ENCODE measurements at places on chromosomes 5 and 9.

DNA sequence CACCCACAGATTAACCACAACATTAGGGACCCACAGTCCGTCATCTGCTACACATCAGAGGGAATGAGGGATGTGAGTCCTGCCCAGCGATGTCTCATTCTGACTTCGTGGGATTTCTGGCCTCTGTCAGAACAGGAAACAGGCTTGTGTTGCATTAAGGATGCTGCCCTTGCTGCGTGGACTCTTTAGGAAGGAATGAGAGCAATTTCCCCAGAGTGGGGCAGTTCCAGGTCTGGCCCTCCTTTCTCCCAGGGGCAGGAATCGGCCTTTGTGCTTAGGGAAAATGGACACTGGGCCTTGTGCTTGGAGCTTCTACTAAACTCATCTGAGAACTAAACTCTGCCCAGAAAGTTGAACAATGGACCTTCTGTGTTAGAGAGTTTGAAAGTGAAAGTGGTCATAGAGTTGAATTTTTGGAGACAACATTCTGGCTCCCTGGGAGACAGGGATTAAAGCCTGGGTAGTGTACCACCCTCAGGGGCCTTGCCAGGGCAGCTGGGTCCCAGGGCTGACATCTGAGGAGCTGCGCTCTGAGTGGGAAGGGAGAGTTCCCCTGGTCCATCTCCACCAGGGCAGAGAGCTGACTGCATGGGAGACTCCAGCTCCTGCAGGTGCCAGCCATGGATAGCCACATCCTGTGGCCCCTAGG lies 37.8 kb upstream of the S1PR3 start:
- DNase-seq: no peak

DNA sequence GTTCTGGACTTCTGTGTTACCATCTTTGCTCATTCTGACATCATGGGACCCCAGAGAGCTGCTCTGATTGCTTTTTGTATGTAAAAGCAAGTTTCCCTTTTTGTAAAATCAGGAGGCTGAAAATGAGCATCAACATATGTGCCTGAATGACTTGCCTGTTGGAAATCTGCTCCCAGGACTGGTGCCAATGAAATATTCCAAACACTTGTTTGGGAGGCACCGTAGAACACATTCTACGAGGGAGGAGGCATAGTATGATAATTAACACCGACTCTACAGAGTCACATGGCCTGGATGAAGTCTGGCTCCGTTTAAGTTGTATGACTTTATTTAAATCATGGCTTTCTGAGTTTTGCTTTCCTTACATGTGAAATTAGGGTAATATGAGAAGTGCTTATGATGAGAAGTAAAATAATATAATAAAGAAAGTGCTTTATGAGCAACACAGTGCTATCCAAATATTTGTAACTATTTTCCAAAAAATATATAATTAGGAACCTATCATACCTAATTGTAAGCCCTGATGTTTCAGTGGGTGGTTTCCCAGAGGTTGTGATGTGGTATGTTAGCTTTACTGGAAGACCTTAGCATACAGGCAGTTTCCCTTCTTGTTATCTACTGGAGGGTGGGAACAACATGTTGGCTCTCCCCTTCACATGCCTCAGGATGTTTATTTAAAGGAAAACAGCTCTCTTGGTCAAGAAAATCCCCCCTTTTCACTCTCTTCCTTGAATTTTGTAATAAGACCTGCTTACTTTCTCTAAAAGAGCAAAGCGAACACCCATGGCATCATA lies 238.1 kb downstream of the FBXL7 start:
- no peak for DNase-seq

- DNase-seq: no peak
Measured at GRCh38 chr5:36056422-36056821, 10.3 kb downstream of the UGT3A2 start.

DNA sequence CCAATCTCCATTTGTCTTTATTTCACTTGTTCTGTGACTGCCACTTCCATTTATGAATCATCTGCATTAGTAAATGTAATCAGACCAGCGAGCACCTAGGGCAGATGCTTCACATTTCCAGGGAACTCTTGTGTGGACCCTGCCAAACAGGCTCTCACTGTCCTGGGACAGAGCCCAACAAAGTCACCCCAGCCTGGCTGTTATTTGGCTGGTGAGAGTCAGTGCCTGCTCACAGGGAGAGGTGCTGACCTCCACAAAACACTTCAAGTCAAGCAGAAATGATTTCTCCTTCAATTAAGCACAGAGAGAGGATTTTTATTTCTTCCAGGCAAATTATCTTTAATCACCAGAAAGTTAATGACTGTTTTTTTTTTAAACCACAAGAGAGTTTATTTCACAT lies 568.0 kb downstream of the MTRR start:
- no peak for DNase-seq

GRCh38 chr9:72428329-72428728 lies 63.3 kb upstream of the ZFAND5 start:
- DNase-seq: no peak

DNA sequence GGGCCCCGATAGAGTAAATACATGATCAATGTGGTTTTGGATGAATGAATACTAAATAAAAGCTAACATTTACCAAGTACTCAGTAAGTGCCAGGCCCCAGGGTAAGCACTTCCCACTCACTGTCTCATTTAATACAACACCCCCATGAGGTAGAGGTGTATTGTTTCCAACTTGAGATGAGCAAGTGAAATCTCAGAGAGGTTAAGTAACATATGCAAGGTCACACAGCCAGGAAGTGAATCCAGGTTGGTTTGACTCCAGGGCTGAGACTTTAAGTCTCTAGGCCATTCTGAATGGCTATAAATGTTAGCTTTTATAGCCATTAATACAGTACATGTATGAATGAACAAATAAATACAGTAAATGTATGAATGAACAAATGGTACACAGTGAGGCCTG lies 39.4 kb downstream of the LHX2 start:
- DNase-seq: no peak

DNA sequence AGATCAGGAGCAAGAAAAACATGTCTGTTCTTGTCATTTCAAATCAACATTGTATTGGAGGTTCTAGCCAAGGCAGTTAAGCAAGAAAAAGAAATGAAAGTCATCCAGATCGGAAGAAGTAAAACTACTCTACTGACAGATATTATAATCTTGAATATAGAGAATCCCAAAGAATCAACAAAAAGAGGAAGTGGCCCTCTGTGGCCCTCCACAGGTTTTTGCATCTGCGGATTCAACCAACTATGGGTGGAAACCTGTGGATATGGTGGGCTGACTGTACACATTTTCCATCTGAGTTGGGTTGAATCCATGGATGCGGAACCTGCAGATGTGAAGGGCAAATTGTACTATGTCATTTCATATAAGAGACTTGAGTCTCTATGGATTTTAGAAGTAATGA lies 35.1 kb downstream of the GAS1 start:
- no peak for DNase-seq

- DNase-seq: no peak
Measured at GRCh38 chr5:54870271-54870670, 115.1 kb downstream of the ESM1 start.

- DNase-seq: no peak
Measured at GRCh38 chr9:69081261-69081660, 45.7 kb downstream of the FXN start.

- no peak for DNase-seq
Measured at GRCh38 chr5:57450991-57451876, 31.4 kb downstream of the ACTBL2 start.

DNA sequence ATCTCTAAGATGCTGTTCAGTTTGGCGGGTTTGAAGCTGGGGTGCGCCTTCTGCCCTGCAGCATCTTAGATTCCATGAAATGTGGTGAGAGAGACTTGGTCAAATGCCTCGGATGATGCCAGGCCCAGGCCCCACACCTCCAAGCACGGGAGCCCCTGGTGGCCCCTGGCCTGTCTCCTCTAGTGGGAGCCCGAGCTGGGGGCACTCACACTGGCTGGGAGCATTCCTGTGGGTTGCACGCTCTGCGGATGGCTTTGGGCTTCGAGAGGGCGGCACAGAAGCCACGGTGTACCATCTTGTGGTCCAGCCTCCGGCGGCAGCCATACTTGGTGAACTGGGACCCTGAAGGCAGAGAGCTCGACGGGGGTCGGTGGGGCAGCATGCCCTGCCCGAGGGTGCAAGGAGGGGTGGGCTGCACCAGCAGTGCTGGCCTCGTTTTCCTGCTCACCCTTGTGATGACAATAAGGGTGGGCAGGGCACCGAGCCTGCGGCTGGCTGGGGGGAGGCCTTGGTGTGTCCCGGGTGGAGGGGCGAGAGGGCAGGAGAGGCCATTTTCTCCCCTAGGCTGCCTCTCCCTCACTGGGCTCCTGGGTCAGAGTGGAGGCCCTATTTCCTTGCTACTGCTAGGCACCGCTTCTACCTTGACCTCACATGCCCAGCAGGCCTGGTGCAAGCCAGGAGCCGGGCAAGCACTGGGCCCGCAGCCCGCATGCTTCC lies 65.8 kb downstream of the ZNF354C start:
- DNase-seq: no peak

DNA sequence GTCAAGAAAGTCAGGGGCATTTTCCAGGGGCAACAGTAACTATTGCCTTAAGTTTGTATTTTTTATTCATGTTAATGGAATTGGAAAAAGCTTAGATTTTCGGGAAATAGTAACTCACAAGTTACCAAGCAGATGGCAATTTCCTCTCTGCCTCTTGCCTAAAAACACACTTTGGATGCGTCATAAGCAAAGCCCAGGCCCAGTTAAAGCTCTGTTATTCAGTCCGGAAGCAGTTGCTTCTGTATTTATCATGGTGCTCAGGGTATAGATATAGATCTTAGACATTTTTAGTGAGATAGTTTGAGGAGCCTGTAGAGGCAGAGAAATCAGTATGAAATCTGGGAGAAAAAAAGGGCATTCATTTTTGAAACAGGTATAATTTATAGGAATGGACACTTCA lies 260.3 kb upstream of the TNC start:
- no peak for DNase-seq

GRCh38 chr9:116154976-116155697 lies 1.5 kb downstream of the PAPPA start:
- no peak for DNase-seq

GRCh38 chr5:149015561-149015960 lies 47.3 kb downstream of the SH3TC2 start:
- DNase-seq: no peak

DNA sequence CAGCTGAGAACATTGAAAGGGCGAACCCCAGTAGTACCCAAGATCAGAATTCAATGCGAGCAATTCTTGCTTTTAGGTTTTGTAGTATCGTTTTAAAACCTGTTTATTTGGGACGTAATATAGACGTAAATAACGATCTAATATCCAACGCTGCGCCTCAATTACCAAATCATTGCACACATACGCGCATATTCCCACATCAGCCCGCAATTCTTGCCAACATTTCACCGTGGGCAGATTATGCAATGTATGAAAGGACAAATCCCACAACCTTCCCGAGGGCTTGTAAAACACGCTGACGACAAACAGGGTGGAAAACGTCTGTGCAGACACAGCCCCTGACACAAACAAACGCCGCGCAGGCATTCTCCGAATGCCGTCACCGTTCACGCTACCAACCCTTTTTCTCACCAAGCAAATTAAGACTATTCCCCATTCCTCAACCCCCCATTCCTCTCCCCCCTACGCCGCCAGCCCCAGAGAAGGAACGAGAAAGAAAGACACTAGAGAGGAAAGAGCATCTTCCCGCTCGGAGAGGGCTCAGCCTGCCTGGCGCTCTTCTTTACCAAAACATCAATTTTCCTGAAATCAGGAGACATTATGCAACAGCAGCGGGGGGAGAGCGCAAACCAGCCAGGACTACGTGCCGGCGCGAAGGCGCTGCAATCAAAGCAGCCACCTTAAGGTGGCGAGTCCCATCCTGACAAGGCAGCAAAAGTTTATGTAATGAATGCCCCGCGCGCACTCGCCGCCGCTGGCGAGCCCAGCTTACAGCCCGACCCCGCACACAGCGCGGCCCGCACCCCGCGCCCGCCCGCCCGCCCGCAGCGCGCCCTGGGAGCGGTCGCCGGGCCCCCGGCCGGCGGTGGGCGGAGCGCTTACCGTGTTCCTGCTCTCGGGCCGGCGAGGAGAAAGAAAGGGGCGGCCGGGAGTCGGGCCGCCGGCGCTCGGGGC lies 597 bp downstream of the NFIL3 start:
- DNase-seq: peak; percentile 36

- no peak for DNase-seq
Measured at GRCh38 chr9:70597886-70598285, 183.4 kb upstream of the KLF9 start.

DNA sequence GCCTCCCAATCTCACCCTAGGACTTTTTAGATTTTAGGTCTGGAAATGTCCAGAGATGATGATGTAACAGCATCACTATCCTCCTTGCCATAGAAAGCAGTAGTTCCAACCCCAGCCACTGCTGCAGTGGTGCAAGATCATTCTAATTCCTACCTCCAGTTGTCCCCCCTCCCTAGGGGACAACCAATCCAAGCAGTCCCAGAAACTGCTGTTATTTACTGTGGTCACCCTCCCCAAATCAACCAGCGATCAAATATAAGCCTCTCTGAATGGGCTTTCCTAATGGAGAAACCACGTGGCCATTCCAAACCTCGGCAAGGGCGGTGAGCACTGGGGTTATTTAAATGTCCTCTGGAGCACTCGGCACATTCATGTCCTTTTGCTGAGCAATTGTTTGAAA lies 159.8 kb downstream of the SLF1 start:
- no peak for DNase-seq

DNA sequence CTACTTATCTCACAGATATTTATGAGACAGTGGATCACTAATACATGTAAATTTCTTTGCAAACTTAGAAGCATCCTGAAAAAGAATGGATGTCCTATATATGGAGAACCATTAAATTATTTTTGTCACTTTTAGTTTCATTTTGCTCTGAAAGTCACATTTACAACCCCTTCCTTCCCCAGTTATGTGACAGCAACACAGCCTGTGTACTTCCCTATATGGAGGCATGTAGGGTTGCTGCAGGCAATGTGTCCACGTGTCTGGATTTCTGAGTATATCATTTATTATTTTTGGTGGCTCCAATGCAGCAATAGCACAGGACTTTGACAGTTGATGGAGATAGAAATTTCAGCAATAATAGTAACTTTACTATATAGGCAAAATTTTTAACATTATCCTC lies 156.4 kb downstream of the ST8SIA4 start:
- DNase-seq: no peak

DNA sequence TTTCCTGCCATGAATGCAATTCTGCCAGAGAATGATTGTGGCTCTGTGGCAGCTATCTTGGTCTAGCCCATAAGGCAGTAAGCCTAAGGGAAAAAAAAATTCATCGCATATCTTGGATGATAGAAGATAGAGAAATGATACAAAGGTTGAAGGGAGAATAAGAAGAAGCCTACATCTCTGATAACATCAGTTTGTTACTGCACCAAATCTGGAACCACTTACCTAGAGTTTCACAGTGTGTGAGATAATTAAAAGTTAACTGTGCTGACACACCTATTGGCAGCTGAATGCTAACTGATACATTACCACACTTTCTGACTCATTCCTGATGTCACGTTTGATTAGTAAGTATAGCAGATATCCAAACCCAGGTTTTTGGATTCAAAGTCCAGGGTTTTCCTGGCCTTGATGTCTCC lies 91.6 kb upstream of the TAF11L2 start:
- DNase-seq: no peak
